Activated T-cell treated with anti-CD3 and anti-CD28 coated beads, Interleukin-2, amount 50 U/mL, for 72 hours (primary cell): ENCODE measurements at places on chromosomes 4 and X. TPM values are rescaled to one million over a fixed set of nuclear protein-coding genes. Genes with fewer than 3 reads are reported as not detected.

Gene BMPR1B
- total RNA-seq, result not detected

Gene RGN
- total RNA-seq, result not detected

Gene FREM3
- total RNA-seq, result not detected

Gene PNCK
- total RNA-seq, result 0.50 TPM

Gene SUPT20HL2
- not detected for total RNA-seq
